ENCODE measurements at places on chromosomes 1 and 21.

DNA sequence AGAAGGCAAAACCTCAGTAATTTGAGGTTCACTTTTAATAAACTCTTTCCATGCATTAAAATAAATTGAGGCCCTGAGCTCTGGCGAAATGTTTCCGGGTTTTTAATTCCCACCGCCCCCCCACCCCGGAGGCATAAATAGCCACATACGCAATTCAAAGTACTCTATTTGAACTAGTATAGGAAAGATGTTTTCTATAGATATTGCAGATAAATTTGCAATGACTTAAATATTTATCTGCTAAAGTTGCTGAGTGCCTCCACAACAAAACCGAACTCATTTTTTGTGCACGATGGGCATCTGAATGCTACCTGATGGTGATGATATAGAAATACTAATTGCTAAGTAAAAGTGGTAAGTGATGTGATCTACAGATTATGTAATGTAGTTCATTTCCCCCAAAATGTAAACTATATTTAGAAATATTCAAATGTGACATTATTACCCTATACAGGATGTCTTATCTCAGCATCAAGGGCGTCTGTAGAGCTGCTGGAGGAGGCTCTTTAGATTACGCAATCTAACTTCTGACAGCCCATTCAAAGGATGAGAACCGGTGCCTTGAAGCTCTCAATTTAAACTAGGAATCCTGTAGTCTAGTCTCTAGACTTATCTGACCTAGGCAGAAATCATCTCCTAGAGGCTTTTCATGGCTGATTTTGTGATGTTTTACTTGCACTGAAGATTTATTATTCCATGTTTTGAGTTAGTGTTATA lies 8.5 kb downstream of the IRF2BP2 start:
- DNase-seq: no peak

GRCh38 chr1:33902486-33903209 lies 38.8 kb downstream of the HMGB4 start:
- no peak for DNase-seq

DNA sequence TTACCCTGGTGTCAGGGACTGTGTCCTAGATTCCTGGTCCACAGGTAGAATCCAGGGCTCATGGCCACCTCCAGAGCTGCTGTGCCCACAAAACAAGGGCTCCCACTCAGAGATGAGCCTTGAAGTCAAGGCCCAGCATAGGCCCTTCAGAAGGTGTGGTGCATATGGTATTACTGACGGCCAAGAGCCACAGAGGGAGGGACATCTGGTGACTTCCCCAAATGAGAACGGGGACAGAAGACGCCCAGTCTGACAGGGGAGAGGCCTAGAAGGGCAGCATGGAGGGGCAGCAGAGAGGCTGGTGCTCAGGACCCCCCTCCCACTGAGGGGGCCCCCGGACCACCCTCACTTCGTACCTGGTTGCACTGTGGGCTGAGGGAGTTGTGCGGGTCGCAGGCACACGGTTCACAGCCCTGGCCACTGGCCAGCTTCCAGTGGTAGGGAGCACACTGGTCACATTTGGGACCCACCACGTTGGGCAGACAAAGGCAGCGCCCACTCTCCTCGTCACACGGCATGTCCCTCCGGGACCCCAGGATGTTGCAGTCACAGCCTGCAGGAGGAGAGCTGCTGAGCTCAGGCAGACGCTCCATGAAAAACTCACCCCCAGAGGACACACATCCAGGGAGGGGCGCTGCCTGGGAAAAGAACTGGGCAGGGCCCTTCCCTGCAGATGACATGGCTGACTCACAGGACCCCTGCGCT lies 25.0 kb downstream of the LAMB3 start:
- no peak for DNase-seq

DNA sequence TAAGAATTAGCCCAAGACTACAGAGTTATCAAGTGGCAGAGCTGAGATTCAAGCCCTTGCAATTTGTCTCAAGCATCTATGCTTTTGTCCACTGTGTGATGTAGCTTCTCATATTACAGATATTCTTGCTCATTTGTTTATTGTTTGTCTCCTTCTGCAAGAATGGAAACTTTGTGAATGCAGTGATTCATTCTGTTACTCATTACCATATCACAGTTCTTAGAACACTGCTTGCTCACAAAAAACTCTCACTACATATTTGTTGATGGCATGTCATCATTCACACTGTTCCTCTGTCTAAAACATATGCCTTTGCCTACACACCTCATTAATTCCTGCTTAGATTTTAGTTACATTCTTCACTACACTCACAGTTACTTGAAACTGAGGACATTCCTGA lies 1198.9 kb downstream of the PLA2G4A start:
- no peak for DNase-seq

- no peak for DNase-seq
These were observed 242.0 kb downstream of the RHOU start for GRCh38 chr1:228977307-228977706.

- DNase-seq: no peak
These were observed 19.3 kb downstream of the SERTAD4 start for GRCh38 chr1:210251680-210252490.

DNA sequence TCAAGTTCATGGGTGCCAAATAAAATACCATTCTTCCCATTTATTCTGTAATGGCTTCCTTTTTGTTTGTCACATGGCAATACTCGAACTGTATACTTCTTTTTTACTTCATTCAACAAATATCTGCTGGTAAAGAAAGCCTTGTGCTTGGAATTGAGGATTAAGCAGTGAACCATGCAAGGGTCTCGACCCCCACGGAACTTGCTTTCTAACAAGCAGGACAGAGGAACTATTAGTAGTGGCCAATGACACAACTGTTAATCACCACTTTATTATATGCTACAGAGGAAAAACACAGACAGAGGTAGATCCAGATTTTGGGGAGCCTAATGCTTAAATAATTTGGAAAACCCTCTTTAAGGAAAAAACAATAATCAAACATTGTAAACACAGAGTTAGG lies 542.2 kb downstream of the DPYD start:
- DNase-seq: no peak

DNA sequence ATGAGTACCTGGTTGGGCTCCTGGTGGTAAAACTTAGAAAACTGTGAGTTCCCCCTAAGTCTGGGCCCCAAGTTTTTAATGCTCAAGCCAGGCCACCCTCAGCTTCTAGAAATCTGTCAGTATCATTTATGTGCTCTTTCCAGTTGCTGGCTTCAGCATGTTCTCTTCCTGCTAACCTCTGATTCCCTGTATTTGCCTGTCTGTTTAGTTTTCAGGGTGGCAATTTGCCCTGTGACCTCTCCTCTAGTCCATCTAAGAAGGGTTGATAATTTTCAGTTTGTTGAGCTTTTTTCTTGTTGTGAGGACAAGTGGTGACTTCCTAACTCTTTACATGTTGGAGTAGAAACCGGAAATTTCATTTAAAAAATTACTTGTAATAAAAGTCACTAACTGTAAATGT lies 16.0 kb upstream of the S100A10 start:
- no peak for DNase-seq

DNA sequence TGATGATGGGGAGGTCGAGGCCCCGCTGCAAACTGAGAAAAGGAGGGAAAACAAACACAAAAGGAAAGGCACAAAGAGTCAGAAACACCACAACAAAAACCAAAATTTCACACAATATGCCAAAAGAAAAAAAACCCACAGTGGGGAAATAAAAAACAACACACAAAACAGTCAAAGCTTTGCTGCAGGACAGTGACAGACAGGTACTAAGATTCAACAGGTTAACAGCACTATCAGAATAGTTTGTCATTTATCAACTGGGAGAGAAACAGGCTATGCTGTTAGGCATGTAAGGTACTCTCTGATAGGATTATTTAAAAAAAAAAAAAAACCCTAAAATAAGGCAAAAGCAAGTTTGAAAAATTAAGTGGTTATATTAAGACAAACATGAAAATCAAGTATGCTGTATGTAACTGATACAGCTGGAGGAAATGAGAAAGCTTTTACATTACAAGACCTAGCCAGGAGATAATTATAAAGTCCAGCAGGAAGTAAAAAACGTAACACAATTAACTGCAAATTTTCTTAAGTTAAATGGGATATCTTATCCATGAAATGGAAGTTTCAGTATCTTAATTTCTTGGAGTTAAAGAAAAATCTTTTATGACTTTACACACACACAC lies 179.0 kb downstream of the EIF4G3 start:
- DNase-seq: no peak

GRCh38 chr21:39348040-39348354 lies 891 bp downstream of the HMGN1 start:
- DNase-seq: no peak

- DNase-seq: no peak
These were observed 25.4 kb downstream of the IVNS1ABP start for GRCh38 chr1:185291652-185292051.

DNA sequence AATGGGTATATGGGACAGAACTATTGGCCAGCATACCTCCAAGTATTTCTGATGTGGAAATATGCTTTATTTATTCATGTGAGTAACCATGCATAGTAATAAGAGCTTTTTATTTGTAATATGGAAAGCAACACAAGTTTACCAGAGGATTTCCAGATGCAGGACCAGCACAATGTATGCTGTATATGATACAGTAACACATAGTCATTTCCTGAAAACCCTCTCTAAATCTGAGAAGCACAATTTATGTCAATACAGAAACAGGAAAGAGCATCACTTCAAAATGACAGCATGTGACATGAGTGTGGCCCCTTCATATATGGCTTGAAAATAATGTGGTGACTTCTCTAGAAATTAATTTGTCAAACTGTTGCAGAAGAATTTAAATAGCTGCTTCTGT lies 1134.7 kb upstream of the ADGRL2 start:
- DNase-seq: no peak

- DNase-seq: no peak
These were observed 25.5 kb upstream of the RGS8 start for GRCh38 chr1:182709855-182710254.

DNA sequence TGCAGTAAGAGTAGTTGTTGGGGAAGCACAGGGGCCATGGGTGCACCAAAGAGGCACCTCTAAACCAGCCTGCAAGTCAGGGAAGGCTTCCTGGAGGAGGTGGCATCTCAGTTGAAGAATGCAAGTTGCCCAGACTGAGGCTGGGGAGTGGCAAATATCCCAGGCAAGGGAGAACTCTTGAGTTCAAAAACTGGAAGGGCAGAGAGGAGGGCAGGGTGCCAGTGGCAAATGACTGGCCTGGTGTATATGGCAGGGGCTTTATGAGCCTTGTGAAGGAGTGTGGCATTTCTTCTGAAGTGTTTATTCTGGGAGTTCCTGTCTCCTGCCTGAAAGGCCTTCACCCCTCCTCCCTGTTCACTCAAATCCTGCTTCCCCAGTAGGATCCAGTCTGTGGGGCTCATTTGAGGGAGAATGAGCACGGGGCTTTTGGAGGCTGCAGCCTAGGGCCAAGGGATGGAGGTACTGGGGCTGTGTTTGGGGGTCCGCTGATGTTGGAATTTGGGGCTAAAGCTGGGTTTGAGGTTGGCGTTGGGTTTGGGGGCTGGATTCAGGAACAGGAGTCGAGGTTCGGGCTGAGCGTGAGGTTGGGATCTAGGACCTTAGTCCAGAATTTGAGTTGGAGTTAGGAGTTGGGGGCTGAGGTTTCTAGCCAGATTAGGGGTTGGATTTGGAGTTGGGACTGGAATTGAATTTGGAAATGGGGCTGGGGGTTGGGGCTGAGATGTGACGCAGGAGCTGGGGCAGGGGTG lies at the start of gene TMEM125:
Gene TMEM125 (plus strand): TSS at position 357 of the 749 bp plus-strand sequence. CDS start 2,740 bp downstream, outside the sequence.
- no peak for DNase-seq

- no peak for DNase-seq
These were observed 103.8 kb downstream of the SPATA17 start for GRCh38 chr1:217734973-217735372.

GRCh38 chr1:245788269-245788668 lies 633.5 kb downstream of the KIF26B start:
- no peak for DNase-seq

- no peak for DNase-seq
These were observed 1573.5 kb downstream of the BRINP3 start for GRCh38 chr1:188904201-188904600.

- no peak for DNase-seq
These were observed 64.9 kb downstream of the PRKACB start for GRCh38 chr1:84208935-84209334.

Data from stimulated activated CD8-positive, alpha-beta memory T cell treated with anti-CD3 and anti-CD28 coated beads, Interleukin-12 subunit alpha, Interleukin-12 subunit beta, amount 100 ng/mL, for 1 hour (primary cell).